NCI-H2107 (cell line): ENCODE measurements at places on chromosomes 12 and 14.

DNA sequence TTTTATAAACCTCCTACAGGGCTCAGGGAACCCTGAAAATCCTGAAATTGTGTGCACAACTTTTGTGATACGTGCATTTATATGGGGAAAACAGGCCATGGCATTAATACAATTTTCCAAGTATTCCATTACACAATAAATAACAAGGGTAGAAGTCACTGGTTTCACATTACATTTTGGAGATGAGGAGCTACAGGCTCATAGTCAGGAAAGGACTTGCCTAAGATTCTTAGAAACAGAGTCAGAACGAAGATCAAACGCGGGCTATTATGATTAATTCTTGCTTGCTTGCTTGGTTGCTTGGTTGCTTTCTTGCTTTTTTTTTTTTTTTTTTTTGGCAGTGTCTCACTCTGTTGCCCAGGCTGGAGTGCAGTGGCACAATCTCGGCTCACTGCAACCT, 16.7 kb downstream of the NOS1 start:
- DNase-seq: no peak

DNA sequence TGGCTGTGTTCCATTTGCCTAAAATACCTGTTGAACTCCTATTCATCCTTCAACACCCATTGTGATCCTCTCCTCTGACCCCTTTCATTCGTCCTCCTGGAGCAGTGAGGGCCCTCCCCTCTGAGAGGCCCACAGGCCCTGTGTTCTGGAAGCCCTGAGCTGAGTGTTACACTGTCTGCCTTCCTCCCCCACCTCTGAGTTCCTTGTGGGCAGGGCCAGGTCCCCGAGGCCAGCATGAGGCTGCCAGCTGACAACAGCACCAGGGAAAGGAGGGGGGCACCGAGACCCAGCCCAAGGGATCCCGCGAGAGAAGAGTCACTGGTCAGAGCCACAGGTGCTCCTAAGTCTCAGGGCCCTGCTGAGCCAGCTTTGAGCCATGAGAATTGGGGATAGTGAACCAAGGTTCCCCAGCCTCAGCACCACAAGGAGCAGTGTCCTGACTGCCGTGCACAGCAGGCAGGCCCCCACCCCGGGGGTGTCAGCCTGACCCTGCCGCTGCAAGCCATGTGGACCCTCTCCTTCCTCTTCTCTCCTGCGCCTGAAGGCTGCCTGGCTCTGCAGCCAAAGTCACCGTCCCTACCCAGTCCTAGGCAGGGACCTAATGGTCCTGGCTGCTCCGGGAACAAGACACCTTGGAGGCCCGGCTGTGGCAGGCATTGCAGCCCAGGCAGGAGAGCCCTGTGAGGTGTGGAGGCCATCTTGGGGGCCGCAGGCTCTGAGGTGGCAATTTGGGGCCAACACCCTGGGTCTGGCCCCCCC, 52.5 kb downstream of the BEGAIN start:
- no peak for DNase-seq

DNA sequence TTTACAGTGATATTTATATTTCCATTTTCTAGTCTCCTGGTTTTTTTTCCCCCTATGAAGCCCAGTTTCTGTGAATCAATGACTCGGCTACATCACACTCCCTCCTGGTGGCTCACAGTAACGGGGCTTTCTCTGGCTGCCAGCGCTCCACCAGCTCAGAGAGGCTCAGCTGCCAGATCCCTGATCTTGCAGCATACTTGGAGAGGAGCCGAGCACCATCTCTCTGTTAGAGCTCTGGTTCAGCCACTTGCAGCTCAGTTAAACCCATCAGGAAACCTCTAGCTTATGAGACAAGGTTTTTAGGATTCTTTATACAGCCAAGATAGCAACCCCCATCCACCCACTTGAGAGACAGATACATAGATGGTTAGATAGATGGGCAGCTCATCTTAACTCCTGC, 74.6 kb downstream of the CIT start:
- no peak for DNase-seq

DNA sequence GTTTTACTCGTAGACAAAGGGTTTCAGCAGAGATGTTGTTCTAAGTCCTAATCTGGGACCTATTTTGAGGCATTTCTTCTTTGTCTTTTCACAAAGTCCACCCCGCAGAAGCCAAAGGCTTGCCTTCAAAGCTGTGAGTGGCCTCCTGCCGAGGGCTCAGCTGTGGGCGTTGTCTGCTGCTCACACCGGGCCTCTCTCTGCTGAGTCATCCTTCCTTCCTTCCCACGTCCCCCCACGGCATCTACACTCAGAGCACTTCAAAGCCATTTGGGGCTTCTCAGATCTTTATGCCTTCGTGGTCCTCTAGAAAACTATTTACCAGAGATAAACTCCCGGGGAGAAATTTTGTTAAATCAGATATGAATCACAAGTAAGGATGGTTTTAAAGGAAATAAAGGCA, 115.9 kb upstream of the TMPO start:
- DNase-seq: no peak

GRCh38 chr14:97603201-97603600, 806.0 kb downstream of the VRK1 start:
- no peak for DNase-seq

DNA sequence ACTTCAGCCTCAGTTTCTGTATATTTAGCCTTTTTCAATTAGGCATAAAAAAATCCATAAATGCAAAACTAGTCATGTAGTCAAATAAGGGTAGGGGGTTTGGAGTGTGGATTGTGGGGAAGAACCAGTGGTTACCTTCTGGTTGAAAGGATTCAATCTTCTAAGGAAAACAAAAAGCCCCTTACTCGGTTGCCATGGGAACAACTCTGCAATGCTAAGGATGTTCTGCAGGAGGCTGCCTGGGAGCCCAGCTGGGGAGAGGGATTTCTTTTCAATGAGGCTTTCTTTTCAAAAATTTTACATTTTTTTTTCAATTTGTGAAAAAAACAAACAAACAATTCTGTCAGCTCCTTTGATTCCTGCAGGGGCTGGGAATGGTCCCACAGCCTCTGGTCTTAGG, 67.2 kb downstream of the SLC8A3 start:
- no peak for DNase-seq

DNA sequence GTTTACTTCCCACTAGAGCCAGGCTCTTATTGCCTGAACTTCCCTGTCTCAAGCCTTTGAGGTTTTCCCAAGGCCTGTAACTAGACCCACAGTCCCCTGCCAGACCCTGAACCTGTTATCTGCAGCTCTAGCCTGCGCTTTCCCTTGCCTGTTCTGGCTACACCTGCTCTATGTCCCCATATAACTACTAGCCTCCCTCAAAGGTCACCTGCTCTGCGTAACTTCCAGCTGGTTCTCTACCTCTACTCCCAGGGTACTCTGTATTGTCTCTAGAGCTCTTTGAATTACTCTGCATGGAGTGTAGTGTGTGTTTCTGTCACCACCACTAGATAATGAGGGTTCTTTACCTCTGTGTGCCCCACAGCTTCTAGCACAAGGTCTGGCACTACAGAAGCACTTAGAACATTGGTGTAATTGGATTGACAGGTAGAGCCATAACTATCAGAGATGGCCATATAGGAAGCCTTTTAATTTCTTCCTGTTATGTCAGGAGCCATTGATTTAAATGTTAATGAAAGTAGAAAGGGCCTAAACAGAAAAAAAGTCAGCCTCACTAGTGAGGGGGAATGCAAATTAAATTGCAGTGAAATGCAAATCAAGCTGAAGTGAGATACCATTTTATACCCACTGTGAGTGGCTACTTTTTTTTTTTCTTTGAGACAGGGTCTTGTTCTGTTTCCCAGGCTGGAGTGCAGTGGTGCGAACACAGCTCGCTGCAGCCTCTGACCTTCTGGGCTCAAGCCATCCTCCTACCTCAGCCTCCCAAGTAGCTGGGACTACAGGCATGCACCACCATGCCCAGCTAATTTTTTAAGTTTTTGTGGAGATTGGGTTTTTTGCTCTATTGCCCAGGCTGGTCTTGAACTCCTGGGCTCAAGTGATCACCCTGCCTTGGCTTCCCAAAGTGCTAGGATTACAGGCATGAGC, 47.8 kb downstream of the EID3 start:
- DNase-seq: no peak

- DNase-seq: no peak
Observed at GRCh38 chr12:119399301-119399700, 64.8 kb downstream of the CCDC60 start.

DNA sequence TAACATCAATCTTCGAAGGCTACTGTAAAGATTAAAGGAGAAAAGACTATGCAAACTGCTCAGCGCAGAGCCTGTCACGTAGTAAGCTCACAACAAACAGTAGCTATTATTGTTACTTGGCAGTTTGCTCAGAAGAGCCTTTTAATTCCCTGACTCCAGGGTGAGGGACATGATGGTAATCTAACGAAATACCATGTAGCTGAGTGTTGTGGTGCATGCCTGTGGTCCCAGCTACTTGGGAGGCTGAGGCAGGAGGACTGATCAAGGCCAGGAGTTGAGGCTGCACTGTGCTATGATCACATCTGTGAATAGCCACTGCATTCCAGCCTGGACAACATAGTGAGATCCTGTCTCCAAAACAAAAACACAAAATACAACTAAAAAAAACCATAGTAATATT, 22.8 kb downstream of the HEBP1 start:
- DNase-seq: no peak

DNA sequence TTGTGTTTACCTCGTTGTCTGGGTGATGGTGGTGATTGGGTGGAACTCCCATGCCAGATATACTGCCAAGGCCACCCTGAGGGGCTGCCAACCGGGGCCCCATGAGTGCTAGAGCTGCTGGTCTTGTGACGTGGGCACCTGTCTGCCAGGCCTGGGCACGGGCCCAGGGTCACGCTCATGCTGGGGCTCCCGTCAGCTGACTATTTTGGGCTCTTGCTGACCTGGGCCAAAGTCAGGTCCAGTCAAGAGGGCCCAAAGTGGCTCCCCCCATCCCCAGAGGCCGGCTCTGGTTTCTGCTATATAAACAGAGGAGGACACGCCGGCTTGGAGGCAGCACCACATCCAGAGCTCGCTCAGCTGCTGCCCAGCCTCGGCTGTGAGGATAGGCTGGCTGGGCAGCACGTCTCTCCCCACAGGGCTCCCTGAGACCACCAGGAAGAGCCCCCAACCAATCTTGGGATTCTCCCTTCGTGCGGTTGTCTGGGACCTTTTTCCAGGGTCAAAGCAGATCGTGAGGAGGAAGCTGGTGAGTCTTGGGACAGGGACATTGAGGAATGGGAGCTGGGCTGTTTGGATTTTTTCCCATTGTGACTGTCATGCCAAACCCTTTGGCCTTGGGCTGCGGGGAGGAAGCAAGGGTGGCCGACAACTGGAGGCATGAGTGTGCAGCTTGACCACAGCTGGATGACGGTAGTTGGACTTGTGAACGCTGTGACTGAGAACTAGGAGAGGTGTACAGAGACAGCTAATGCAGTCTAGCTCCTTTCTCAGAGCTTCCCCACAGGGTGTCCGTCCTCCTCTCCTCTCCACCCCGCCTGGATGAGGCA, 7.6 kb upstream of the NR4A1 start:
- no peak for DNase-seq

DNA sequence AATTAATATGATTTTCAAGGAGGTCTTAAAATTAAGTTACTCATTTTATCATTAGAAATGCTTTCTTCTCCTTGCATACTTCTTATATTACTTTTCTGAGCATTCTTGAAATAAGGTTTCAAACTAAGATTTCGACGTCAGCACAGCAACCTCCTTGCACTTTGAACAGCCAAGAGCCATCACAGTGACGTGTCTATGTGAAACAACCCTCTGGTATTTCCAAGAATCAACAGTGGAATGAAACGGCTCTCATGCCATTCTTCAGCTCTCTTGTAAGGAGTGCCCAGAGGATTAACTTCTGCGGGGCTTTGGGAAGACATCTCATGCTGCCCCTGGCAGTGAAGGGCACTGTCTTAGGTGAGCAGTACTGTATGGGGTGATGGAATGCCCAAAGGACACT, 109.2 kb downstream of the EFCAB11 start:
- DNase-seq: no peak

GRCh38 chr14:95524706-95525512, 8.5 kb upstream of the SYNE3 start:
- DNase-seq: no peak

DNA sequence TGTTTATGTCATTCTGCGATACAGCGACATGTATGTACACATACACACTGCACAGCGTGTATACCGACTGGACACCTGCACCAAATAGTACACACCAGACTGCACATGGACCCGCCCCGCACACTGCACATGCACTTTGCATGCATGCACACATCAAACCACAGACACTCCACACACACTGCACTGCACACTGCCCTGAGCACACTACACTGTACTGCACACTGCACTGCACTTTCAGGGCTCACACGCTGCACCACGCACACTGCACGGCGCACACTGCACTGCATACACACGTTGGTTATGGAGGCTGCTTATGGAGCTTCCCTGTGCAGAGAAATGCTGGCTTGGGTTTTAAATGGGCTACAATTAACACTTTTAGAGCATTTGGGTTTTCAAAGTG, 1.6 kb downstream of the PAPLN start:
- no peak for DNase-seq

DNA sequence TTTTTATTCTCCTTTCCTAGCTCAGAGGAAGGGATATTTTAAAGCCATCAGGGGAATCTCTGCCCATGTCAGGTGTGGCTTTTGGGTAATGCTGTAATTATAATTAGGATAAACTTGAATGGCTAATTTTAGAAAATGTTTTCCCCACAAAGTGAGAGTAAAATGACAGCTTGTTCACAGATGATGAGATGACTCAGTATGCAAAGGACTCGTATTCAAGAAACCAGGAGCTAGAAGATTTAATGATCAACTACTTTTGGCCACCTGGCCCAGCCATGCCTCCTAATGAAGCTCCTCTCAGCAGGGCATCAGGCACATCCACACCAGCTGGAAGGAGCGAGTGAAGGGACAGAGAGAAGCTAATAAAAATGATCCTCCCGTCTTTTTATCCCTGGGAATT, 29.0 kb upstream of the PLEKHG7 start:
- no peak for DNase-seq

GRCh38 chr14:78135450-78135891, 34.7 kb upstream of the NRXN3 start:
- no peak for DNase-seq

DNA sequence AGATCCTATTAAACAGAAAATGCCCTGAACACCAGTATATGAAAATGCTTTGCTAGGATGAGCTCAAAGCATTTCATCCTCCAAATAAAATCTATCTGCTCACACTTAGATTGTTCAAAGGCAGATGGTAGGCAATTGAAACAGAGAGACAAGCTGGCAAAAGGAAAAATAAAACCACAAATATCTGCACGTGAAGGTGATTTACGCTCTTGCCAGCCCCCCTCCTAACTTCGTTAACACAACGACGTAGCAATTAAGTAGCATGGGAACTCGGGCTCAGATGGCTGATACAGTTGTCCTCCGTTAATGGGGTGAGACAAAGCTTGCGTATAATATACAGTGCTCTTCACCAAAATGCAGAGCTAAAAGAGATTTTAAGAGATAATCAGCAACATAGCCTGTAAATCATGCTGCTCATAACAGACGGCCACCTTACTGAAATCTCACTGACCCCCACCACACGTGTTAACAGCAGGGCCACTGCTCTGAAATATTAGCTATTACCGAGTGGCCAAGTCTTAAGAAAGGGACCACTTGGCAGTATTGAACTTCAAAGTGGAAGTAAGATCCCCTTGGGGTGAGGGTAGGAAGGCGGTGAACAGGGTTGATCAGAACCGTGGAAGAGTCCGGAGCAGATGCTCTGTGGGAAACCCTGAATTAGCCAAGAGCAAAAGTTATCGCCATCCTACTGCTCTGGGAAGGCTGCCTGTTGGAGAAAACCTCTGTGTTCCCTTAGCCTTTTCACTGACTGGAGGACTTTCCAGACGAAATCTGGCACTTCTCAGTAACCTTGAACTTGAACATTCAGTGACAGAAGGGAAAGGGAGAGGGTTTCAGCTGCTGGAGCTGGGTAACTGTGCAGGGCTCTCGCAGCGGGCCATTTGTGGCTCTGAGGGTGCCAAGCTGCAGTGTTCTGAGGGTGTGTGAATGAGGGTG, 23.1 kb downstream of the ETV6 start:
- no peak for DNase-seq

GRCh38 chr12:52878507-52879393, 26.1 kb downstream of the KRT8 start:
- no peak for DNase-seq
